ENCODE measurements at places on chromosomes 5 and 9.

- no peak for DNase-seq
Measured at GRCh38 chr5:57703721-57704120, 221.1 kb upstream of the ACTBL2 start.

DNA sequence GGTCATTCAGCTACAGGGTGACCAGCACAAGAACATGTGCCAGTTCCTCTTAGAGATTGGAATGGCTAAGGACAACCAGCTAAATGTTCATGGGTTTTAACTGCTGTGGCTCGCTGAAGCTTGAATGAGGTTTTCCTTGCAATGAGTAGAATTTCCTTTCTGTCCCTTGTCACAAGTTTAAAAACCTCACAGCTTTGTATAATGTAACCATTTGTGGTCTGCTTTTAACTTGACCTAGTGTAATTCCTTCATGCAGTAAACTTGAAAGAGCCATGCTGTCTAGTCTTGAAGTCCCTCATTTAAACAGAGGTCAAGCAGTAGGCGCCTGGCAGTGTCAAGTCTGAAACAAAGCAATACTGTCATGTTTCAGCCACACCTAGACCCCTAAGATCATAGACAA is 181.3 kb upstream of the DMRT1 start:
- DNase-seq, result no peak

GRCh38 chr5:123719004-123719403 is 207.0 kb downstream of the CSNK1G3 start:
- DNase-seq, result no peak

DNA sequence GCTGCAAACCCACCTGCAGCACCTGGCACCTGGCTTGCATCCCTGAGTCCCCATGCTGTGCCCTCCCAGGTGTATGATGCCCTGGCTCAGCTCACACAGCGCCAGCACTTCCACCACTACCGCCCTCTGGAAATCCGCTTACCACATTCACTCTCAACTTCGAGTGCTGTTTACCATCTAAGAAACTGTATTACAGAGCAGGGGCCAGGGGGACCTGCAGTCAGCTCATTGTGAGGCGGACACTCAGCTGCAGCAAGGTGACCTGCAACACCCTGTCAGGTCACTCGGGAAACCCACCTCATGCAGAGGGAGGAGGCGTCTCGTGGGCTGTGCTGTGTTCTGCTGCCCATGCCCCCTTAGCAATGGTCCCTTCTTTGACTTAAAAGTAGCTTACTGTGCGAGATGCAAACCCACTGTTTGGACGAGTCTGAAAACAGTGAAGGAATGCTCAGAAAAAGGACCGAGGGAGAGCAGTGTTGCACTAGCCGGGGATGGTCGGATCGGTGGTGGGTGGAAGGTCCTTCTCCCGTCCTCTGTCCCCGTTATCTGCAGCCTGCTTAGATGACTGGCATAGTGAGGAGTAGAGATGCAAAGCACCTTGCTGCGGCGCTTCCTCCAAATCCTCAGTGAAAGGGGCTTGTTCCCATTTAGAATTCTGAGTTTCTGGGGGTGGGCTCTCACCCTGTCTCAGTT is 55.2 kb upstream of the CTSL start:
- DNase-seq, result no peak

DNA sequence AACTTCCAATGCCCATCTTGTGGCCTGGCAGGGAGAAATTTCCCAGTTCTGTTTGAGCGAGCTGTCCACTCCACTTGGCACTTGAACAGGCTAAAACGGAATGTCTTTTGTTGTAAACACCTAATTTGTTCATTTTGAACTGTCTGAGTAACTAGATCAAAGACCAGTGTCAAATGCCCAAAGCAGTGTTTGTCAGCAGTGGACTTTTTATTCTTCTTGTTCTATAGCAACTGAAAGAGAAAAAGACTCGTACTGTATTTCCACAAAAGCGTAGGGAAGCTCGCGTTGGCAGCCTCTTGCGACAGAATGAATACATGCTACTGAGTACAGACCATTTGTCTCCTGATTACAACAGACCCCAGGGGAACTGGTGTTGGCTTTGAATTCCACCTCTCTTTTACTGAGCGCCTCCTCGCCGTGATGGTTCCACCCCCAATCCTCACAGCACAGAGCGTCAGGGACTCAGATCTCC is 601.8 kb upstream of the ZNF608 start:
- DNase-seq, result no peak

DNA sequence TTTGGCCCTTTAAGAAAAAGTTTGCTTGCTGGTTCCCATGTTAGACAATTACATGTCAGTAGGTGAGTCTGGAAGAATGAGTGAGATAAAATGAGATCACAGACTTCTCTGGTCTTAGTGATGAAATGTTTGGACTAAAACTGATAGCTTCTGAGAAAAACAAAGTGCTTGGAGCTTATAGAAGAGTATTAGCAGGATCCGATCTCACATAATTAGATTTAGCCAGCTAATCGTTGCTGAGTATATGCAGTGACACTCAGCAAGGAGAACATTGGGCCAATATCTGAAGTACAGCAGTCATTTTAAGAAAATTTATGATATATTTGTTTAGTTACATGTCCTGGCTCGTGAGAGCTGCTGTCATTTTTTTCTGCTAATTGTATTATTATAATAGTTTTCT is 135.8 kb downstream of the SNCAIP start:
- DNase-seq, result no peak

All from activated T-helper 9 cell treated with anti-CD3 and anti-CD28 coated beads, Interleukin-2, amount 50 U/mL, for 16 hours (primary cell).